Cerebellar cortex (tissue), 1 donor: ENCODE measurements at places on chromosomes 6 and 20.

GRCh38 chr6:33710296-33711121 is 991 bp downstream of the UQCC2 start:
- DNase-seq, result no peak

DNA sequence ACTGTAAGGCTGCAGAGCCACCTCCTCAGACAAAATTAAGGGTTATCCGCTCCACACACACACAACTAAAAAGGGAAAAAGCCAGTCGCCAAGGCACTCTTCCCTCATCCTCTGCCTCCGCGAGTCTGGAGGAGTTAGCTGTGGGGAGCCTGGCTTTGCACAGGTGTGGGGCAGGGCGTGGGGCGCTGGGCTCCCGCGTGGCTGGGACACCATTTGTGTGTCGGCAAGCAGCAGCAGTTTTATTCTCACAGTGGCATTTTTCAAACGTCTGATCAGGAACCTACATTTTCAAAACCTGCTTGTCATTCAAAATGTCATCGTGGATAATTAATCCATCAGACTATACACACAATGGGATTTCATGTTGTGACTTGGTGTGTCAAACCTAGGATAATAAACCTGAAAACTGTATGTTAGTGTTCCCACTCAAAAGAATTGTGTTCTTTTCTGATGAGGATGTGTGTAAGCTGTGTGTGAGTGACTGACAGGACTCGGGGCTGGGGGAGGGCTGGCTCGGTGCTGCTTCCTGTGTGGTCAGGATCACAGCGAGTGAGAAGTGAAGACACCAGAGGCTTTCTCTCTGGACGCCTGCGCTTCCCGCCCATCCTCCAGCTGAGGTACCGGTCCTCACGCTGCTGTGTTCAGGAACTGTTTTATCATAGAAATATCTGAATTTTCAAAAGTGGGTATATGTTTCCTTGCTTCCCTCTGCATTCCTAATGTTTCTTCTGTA is 83.1 kb downstream of the IRF4 start:
- no peak for DNase-seq

DNA sequence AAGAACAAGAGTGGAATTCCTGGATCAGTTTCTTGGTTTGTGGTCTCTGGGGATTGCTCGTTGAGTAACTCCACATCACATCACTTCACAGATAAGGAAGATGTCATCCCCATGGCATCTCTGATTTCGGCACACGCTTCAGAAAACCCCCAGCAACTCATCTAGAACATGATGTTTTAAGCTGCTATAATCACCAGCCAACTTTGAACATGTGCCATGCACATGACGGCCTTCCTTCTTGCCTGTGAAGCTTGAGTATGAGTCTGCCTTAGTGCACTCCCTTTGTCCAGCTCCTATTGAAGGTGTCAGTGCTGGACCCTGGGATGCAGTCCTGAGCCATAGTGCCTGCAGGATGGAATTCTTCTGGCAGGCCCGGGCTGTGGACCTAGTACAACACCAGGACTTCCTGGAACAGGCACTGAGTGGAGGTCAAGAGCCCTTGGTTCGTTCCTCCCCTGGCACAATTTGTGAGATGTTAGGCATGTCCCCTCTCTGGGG is 231.5 kb upstream of the SUPT3H start:
- no peak for DNase-seq

DNA sequence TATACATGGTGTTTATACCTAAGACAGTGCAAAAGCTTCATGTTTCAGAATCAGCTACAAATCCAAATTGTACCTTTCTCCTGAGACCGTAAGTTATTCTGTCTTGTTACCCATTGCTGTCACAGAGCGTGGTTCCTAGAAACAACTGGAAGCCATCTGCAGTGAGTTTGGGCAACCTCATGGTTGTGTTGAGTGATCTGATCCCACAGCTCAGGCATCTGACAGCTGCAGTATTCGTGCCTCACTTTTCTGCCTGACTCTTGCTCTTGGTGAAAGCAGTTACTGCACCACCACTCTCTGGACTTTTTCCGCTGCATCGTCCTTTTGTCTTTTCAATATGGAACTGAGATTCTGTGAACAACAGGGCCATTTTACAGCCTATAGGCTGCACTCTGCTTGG is 752.6 kb downstream of the MAFB start:
- DNase-seq, result no peak

GRCh38 chr20:22566876-22567658 is 17.3 kb downstream of the FOXA2 start:
- DNase-seq, result no peak

DNA sequence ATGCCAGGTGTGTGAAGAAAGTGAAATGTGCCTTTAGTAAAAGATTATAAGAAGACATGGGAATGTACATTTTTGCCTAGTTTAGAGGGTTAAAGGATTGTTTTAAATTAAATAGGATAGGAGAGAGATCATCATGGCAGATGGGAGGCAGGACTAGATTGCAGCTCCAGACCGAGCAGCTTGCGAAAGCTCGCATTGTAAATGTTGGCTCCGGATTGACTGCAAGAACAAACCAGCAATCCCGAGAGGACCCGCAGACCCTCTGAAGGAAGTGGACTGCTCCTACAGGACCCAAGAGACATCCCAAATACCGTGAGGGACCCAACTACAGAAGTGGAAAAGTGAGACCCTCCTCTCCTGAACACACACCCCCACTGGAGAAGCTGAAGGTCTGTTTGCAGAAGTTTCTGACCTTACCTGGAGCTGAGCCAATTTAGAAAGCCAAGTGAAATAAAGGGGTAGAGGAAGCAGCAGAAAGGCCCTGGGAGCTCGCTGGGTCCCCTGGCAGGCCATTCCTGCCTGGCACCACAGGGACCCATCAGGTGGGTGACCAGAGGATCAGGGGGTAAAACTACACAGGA is 30.0 kb upstream of the TPD52L1 start:
- no peak for DNase-seq

- DNase-seq, result no peak
These were observed 56.5 kb upstream of the MAP3K7 start for GRCh38 chr6:90643381-90643780.

- no peak for DNase-seq
These were observed 652 bp downstream of the BMP6 start for GRCh38 chr6:7726416-7727085.

- DNase-seq, result no peak
These were observed 7.3 kb downstream of the ADA start for GRCh38 chr20:44644230-44644617.

DNA sequence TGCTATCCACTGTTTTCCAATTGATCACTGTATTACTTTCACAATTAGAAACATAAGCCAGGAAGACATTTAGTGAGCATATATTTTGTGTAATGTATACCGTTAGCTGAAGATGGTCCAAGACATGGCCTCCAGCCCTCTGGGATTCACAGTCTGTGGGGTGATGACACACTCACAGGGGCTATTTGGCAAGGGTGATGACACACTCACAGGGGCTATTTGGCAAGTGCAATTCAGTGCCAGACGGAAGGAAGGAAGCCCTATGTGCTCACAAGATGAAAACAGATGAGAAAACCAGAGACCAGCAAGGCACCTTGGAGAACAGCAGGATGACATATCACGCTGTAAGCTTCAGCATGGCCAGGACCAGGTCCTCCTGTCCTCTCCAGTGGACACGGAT is 183.7 kb downstream of the MBOAT1 start:
- no peak for DNase-seq

DNA sequence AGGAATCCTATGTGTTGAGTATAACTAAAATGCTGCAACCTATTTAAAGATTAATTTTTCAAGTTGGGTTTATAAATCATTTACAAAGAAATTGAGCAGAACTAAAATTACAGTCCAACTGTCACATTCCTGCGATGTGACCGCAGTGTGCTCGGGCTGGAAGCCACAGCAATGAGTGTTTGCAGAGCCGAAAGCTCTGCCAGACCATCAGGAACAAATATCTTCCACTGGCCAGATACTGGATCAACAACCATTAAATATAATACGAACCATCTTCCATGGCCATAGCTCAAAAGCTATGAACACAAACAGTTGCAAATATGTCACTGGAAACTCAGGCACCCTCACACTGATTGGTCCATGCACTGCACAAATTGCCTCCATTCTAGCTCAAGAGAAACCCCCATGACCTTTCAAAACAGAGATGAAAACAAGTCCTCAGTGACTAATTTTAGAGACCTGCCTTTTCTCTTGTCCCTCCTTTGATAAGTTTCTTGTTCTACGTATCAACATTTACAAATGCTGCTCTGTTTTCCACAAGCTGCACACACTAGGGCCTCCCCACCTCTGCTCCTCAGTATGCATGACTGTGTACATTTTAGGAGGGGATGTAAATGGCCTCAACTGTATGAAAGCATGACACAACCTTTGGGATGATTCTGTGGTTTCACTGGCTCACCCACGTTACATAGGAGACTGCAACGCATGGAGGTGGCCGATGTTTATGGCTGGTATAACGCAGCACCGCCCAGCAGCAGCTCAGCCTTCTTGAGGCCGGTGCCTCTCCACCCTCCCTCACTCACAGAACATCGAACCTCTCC is 171.7 kb downstream of the WDR27 start:
- no peak for DNase-seq

DNA sequence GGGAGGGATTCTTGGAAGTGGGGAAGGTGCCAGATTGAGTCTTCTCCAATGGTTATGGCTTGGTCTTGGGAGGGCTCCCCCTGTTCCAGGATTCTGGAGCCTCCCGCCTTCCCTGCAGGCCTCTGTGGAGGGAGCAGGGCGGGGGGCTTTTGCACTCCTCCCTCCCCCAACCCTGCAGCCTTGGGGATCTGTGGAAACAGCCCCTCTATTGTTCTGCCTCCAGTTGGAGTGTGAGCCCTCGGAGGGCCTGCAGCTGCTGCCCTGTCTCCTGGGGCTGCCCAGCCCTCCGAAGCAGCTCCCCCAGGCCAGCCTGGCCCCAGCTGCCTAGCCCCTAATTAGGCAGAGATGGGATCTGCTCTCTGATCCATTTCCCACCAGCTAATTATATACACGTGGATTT is 14.7 kb downstream of the FAM110A start:
- no peak for DNase-seq

GRCh38 chr6:144364208-144364720 is 79.1 kb downstream of the UTRN start:
- no peak for DNase-seq
